ENCODE measurements at places on chromosomes 1 and 21.
A peak's percentile ranks its signal among the peaks of the same experiment; 100 is the strongest.

DNA sequence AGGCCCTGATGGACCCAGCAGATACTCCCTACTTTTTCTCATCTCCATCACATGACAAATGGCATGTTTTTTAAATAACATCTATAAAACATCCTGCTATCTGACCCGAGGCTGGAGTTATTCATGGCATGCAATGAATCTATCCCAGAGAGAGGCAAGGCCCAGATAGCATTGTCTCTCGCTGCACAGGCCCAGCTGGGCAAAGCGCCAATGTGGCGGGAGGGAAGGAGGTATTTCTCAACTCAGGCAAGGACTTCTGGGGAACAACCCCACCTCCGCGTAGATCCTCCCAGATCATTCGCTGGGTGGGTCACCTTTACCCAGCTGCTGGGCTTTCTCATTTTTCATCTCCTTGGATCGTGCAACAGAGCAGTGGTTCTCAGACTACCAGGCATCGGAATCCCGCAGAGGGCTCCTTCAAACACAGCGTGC, 59.8 kb downstream of the ERG start:
- DNase-seq: no peak

- no peak for DNase-seq
Observed at GRCh38 chr1:69534829-69535228, 32.9 kb upstream of the LRRC7 start.

GRCh38 chr1:66217561-66217960, 316.4 kb upstream of the SGIP1 start:
- no peak for DNase-seq

DNA sequence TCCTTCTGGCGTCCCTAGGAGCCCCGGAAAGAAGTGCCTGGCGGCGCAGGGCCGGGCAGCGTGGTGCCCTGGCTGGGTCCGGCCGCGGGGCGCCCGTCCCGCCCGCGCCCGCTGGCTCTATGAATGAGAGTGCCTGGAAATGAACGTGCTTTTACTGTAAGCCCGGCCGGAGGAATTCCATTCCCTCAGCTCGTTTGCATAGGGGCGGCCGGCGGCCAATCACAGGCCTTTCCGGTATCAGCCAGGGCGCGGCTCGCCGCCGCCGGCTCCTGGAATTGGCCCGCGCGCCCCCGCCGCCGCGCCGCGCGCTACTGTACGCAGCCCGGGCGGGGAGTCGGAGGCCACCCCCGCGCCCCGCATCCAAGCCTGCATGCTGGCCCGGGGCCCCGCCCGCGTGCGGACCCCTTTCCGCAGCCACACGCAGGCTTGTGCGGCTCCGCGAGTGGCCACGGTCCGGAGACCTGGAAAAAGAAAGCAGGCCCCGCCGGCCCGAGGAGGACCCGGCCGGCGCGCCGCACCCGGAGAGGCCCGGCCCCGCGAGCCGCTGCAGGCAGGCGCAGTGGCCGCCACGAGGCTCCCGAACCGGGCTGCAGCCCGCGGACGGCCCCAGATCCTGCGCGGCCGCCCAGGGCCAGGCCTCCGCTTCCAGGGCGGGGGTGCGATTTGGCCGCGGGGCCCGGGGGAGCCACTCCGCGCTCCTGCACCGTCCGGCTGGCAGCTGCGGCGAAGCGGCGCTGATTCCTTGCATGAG, 160.4 kb downstream of the RUNX1 start:
- peak; percentile 99 for DNase-seq

DNA sequence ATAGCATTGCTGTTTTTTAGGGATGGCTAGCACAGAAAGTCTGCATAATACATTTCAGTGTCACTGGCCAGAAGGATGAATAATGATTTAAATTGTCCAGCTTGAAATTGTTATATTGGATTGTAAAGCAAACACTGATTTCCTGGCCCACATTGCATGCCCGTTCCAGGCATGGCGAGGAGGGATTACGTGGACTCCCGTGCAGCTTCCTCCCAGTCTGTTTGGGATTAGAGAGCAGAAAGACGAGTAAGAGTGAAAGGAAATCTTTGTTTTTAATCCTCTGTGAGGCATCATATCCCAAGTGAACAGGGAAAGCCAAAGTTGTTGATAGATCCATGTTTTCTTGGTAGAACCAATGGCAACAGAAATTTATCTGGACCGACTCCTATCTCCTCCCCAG, 8.4 kb downstream of the TRIM58 start:
- DNase-seq: no peak

GRCh38 chr1:205356440-205357139, at the start of gene KLHDC8A:
Gene KLHDC8A (minus strand): TSS chr1:205356922. CDS start chr1:205343604, 13,318 bp downstream.
- no peak for DNase-seq

GRCh38 chr1:25907601-25908000, 1.4 kb upstream of the STMN1 start:
- no peak for DNase-seq

DNA sequence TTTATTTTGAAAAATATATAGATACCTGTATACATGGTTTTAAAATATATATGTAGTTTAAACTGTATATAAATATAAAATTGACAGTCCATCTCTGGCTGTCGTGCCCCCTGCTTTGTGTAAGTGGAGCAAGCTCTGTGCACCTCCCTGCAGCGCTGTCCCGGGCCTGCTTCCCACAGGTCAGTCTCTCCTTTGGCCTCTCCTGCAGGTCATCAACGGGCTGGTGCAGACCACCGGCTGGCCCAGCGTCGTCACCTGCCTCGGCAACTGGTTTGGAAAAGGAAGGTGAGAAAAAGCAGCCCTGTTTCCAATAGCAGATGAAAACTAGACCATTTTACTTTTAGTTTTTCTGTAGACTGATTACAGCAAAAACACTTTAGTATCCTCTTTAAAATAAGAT, 28.5 kb downstream of the SLC37A1 start:
- no peak for DNase-seq

GRCh38 chr1:80656014-80656636, 1144.6 kb upstream of the ADGRL2 start:
- peak; percentile 76 for DNase-seq

DNA sequence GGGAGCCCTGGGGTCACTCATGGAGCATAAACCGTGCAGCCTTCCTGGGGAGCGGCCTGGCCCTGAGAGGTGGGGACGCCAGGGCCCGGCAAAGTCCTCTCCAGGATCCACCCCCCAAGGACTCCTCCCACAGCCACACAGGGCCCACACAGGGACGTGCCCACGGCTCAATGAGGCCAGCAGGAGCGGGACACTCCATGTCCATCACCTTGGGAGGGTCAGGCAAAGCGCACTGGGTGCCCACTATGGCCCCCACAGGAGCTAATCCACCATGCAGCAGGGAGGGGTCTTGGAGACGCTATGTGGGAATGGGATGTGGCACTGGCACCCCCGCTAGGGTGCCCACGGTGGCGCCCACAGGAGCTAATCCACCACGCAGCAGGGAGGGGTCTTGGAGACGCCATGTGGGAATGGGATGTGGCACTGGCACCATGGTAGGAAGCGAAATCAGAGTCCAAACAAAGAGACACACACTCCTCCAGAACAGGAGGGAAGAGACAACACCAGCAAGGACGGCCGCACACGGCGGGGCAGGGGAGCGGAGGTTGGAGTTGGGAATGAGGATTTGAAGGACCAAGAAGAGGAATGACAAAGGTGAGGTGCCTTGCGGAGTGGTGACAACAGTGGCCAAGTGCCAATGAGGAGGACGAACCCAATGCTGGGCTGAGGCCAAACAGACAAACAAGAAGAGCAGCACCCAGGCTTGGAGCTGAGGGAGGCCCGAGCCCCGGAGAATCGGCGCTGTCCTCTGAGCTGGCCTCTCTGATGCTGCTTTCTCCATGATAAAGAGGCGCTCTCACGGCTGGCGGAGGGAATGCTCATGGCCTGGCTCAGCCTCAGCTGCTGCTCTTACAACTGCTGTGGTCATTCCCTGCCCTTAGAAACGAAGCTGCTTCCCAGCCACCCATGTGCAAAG, 18.1 kb upstream of the SLC19A1 start:
- DNase-seq: peak; percentile 23

DNA sequence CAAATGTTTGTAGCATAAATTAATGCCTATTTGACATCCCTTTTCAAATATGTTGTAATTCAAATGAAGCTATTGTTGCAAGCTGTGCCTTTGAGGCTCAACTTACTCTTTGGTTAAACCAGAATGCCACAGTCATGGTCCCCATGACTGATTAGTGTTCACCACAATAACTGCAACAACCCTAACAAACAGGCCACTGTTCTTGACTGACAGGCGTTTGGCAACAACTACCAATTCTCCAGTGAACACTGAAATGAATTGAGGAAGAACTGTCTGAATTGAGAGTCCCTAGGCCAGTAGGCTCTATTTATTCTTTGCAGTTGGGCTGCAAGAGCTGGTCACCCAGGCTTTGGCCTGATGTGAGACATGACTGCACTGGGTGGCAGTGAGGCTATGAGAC, 6.6 kb upstream of the TMEM167B start:
- DNase-seq: no peak

GRCh38 chr1:115280064-115280463, 58.0 kb downstream of the NGF start:
- no peak for DNase-seq

- no peak for DNase-seq
Observed at GRCh38 chr1:32056598-32056997, 16.1 kb upstream of the TMEM39B start.

DNA sequence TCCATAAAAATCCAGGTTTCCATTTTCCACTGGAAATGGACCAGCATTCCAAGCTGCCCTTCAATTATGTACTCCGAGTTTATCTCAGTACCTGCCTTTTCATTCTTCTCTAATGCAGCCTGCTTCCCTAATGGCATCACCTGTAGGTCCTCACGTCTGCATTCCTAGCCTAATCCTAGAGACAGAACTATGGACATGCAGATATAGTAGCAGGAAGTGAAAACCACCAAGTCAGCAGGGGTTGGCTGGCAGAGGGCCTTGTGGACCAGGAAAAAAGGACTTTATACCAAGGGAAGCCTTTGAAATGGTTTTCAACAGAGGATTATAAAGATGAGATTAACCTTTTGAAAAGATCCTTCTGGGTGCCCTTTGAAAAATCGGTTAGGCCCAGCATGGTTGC, 135.7 kb upstream of the L1TD1 start:
- DNase-seq: no peak

GRCh38 chr1:117857418-117857817, 72.0 kb downstream of the GDAP2 start:
- DNase-seq: no peak

DNA sequence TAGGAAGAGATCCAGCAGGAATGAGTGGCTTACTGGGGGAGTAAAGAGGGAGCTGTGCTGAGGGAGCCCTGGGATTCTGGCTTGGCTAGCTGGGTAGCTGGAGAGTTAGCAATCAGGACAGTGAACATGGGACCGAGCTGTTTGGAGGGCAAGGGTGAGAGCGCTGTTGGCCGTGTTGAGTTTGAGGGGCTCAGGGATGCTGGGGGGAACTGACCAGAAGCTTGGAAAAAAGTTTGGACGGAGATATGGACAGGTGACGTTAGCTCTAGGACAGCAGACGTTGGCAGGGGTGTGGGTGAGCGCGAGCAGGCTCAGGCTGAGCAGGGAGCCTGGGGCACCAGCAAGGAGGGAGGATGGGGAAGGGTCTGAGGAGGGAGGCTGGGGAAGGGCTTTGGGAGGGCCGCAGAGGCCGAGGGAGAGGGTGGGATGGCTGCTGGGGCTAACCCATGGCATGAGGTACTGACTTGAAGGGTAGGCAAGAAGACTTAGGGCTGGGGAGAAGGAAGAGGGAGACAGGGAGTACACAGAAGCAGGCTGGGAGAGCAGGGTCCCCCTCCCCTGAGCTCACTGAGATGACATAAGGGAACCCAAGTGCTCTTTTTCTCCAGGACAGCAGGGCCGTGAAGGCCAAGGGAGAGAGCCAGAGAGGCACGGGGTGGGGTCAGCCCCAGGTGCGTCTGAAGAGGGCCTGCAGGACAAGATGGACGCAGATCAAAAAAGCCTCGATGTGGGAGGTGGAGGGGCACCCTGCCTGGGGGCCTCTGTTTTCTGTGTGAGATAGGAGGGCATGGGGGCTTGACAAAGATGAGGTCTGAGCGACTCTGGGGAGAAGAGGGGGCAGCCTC, 8.2 kb downstream of the SH2D2A start:
- no peak for DNase-seq

DNA sequence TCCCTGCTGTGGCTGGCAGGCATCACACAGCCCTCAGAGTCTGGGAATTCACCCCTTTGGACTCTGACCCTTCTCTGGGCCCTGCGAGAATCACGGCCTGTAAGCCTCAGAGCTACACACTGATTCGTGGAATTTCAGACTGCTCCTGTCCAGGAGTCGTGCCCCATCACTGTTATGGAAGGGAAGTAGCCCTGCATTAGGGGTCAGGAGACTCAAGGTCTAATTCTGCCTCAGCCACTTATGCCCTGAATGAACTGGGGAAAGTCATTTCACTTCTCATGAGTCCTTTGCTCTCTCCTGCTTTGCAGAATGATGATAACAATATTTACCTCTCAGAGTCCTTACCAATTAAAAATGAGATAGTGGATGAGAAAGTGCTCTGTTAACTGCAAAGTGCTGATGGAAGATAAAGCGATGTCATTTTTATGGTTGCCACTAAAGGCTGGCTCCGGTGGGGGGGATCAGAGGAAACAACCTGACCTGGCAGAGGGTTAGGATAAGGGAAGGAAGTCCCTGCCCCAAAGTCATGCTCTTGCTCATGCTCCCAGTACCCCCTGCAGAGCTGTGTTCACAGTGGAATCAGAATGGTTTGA, 148.6 kb upstream of the CD34 start:
- DNase-seq: no peak

- DNase-seq: no peak
Observed at GRCh38 chr1:82240571-82240970, 439.8 kb downstream of the ADGRL2 start.

GRCh38 chr1:205537386-205538018, 33.0 kb downstream of the CDK18 start:
- no peak for DNase-seq

DNA sequence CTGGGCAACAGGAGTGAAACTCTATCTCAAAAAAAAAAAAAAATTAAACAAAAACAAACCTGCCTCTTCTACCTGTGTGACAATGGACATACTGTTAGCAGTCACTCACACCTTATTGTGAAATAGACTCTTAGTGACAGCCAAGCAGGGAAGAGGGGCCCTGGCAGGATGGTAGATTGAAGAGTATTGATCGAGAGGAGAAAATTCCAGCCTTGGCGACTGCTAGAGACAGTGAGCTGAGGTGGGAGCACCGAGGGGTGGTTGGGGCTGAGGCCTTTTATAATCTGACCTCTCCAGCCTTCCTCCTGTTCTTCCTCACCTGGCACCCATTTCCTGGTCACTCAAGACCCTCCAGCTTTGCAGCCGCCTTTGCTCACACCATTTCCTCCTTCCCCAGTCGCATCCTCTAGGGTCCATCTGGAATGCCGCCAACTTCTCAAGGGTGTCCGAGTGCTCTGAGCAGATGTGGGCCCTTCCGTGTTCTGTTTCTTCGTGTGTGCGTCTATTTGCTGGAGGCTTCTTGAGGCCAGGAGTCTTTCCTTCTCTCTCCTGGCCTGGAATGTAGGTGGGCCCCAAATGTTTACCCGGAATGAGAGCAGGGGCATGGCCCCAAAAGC, 196.9 kb upstream of the TMEM51 start:
- no peak for DNase-seq

All from T47D (cell line).